ENCODE measurements at places on chromosomes 2 and 18.
A peak's percentile ranks its signal among the peaks of the same experiment; 100 is the strongest.

GRCh38 chr2:108423067-108423466 is 25.9 kb upstream of the GCC2 start:
- no peak for DNase-seq

- no peak for DNase-seq
These were observed 127.3 kb upstream of the NYAP2 start for GRCh38 chr2:225272173-225272572.

- no peak for DNase-seq
These were observed 96.8 kb downstream of the SPHKAP start for GRCh38 chr2:228084717-228085116.

GRCh38 chr18:45727068-45727467 is 3.1 kb downstream of the SLC14A1 start:
- no peak for DNase-seq

DNA sequence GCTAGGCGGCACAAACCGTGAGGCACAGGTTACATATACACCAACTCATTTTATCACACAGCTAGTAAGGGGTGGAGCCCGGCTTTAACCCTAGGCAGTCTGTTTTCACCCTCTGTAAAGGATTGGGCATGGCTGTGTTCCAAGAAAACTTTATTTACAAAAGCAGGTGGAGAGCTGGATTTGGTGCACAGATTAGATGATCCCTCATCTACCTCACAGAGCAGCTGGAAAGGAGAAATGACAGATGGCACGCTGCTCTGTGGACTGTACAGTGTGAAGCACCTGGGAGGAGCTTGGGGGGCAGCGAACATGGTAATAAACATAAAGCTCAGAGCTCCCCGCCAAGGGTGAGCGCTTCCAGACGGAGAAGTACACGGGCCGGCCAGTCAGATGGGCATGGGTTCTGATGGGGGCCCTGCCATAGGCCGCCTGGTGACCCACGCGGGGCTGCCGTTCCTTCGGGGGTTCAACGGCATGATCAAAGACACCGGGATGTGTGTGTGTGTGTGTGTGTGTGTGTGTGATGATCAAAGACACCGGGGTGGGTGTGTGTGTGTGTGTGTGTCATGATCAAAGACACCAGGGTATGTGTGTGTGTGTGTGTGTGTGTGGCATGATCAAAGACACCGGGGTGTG is 862 bp upstream of the TMEM177 start:
- no peak for DNase-seq

- DNase-seq = no peak
These were observed 10.3 kb downstream of the AQP12A start for GRCh38 chr2:240701736-240702639.

DNA sequence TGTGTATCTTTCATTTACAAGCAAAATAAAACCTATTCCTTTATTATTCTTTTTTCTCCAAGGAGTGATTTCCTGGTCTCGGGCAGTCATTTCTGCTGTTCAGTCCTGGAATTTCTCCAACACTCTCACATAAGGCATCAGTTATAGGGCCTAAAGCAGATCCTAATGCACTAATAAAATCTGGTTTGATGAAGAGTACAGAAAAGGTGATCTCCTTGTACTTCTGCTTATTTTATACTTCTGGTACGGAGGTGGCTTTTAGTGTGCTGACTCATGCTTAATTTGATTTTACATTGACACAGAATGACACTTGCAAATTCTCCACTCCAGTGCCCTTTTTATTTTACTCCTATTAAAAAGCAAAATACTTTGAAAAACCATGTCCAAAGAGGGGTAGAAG is 157.4 kb downstream of the DOK6 start:
- no peak for DNase-seq

DNA sequence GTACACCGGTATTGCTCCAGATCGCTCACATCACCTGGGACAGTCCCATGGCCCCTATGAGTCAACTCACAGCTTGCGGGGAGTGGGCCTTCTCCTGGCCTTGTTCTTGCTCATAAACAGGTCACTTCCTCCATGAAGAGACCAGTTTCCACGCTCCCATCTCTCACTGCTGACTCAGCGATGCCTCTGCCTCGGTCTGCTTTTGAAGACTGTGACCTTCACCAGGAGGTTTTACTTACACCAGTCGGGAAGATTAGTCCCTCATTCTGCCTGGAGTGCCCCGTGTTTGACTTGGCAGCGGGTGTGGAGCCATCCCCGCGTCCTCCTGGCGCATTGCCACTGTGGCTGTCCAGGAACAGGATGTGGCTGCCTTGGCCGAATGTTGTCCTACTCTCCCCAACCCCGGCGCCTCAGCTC is 159.8 kb downstream of the RHBDD1 start:
- DNase-seq = no peak

DNA sequence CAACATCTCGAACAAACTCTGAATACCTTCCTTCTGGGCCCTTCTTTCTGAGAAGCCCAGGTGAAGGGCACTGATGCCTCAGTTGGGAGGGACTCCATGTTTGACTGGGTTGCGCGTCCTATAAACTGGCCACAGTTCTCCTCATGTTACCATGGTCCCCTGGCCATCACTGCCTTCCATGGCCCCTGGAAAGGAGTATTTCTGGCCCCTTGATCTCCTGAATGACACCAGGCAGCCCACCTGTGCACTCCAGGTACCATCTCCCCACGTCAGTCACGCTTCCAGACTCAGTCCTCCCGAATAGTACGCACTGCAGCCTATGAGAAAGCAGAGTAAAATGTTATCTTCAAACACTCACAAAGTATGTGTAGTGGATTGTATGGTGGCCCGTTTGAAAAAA is 73.9 kb downstream of the ACKR3 start:
- no peak for DNase-seq

- no peak for DNase-seq
These were observed 30.1 kb upstream of the CCL20 start for GRCh38 chr2:227783404-227784138.

DNA sequence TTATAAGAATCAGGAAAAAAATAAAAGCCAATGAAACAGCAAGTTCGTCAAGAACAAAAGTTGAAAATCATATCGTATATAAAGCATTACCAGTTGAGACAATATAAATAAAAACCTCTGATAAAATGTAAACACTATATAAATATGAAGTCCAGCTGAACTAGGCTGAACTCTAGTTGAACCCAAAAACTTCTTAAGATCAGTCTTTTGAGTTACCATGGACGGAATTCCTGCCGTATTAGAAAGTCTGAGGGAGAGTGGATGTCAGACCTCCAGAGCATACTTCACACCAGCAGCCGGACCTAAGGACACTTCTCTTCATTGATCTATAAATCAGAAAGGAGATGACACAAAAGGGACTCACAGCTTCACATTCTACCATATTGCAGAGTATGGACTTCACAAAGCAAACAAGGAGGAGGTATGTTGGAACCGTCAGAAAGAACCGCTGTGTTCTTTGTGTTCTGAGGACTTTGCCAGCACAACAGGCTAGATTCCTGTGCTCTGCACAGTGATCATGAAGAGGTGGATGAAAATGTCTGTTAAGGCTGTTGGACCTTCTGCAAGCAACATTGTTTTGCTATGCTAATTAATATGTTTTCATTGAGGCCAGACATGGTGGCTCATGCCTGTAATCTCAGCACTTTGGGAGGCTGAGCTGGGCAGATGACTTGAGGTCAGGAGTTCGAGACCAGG is 67.2 kb upstream of the SP5 start:
- DNase-seq = no peak

DNA sequence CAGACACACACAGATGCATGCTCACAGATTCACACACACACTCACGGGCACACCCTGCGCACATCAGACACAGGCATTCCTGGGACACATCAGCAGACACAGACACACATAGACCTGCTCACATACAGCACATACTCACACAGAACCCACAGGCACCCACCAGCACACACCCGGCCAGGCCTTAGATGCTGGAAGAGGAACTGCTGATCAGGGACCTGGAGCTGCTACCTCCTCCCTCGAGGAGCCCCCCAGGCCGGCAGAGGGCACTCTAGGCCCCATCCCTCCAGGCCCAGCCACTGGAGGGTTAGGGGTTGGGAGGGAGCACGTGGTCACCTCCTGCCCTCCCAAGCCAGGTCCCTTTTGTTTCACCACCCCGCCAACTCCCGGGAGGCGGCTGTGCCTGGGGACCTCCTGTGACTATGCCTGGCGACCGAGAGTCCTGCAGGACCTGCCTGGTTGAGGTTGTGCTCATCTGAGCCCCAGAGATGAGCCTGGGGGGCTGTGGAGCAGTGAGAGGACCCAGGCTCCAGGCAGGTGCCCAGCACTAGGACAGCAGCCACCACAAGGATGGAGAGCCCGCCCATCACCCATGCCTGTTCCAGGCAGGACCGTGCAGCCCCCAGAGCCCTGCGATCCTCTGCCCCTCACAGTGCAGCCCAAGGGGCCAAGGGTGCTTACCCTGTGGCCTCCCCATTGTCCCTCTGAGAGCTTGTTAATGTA is 21.0 kb upstream of the PTMA start:
- peak; percentile 81 for DNase-seq

DNA sequence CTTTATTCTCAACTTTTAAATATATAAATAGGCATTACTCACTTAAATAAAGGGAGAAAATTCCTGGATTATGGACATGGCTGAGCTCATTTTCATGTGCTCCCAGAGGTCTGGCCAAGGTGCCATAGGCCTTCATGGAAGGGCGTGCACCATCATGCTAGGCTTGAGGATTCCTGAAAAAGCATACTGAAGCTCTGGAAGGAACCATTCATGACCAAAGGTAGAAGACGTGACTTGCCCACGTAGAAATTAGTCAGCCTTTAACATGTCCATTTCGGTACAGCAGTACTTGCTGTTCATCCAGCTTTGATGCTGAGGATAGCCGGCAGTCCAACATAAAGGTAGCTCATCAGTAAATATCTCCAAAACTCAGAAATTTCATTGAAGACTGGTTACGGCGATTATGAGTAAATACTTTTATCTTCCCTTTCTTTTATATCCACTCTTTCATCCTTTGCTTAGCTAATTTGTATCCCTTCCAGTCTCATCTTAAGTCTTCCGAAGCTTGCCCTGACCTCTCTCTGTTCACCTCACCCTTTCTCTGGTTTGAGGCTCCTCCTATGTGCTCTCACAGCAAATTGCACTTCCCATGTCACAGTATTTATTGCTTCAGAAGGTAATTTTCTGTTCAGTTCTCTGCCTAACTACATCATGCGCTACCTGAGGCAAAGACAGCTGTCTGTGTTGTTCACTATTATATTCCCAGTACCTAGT is 32.3 kb upstream of the ASNSD1 start:
- DNase-seq = no peak

- DNase-seq = no peak
These were observed 439.4 kb downstream of the SPAG16 start for GRCh38 chr2:213723707-213724106.

DNA sequence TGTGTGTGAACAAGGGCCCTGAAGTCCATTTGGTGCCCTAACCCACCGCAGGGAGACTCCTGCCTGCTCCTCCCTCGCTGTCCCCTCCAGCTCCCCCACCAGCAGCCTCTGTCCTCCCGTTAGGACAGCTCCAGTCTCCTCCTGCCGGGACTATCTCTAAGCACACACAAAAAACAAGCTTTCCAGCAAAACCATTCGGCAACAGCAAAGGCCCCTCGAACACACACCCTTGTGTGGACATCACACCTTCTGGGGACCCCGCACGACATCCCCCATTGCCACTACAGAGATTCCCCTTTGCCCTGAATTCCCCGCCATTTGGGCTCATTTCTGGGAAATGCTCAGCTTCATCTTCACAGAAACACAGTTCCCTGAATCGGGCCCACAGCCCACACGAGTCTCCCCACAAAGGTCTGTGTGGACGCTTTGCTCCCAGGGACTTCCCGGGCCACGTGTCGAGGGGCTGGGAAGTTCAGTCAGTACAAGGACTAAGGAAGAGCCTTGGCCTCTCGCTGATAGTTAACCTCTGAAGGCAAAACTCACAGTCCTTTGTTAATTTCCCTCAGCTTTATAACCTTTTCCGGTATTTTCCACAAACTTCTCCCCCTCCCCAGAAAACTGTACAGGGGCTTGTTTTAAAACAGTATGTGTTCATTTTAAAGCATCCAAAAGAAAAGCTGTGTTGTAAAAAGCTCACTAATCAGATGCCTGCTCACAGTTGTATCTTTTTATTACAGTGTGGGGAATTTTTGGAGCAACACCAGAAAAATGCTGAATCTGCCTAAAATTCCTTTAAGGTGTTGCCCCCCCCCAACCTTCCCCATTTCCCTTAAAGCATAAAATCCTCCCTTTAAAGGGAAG is 25.9 kb downstream of the SMAD7 start:
- no peak for DNase-seq

GRCh38 chr18:27372386-27372785 is 187.3 kb upstream of the CHST9 start:
- no peak for DNase-seq

DNA sequence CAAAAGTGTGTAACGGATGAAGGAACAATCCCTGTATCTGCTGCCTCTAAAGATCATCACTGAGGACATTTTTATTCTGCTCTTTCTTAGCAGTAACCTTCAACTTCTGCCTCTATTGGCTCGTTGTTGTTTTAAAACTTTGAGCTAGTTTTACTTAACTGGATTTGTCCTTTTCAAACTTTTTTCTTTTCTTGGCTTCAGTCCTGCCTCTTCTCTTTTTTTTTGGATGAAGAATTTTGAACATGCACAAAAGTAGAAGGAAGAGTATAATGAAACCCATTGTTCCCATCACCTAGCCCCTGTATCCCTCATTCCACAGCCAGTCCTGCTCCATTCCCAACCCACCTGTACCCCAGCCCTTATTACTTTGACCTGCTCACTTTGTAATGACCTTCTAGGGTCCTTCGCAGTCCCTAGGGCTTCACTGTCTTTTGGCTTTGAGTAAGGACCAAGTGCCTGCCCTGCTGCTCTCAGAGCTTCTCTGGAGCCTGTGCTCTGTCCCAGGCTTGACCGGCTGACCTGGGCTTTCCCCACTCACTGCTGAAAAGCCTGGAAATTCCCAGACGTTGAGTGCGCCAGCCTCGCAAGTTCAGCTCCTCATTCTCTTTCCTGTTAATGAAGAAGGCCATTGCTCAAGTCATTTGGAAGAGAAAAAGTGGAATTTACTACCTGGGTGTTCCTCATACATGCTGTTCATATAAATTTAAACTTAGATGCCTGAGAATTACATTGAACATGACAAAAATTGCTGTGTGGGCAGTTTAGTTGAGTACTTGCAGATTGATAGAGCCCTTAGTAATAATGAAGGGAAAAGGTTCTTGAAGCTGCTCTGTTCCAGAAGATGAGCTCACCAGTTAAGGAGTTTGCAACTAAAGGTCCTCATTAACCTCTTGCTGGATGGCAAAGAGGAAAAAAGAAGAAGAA is 149.3 kb upstream of the ALPP start:
- DNase-seq = no peak

DNA sequence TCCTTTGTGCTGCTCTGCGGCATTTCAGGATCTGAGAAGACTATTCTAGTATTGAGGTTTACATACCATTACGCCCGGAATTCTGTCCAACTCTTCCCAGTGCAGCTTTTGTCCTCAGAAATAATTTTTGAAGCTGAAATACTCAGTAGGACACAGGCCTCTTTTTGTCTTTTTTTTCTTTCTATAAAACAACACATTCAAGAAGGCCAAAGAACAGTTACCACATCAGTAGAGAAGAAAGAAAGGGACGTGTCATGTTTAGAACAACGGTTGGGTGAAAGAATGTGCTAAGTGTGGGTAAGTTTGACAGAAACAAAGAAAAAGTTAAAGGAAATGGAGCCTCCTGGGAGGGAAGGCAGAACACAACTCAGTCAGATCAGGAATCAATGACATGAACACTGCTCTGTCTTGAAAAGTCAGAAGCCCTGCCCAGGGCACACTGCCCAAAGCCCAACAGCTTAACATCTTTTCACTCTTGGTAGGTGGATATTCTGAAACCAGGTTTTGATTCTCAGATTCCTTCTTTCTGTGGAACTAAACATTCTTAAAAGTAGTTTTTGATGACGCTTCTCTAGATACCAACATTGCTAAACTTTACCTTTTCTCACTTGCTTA is 198.6 kb upstream of the CWC22 start:
- DNase-seq = no peak

- no peak for DNase-seq
These were observed 10.8 kb downstream of the NFE2L2 start for GRCh38 chr2:177253704-177254103.
